ENCODE measurements at places on chromosomes 1 and 21.

DNA sequence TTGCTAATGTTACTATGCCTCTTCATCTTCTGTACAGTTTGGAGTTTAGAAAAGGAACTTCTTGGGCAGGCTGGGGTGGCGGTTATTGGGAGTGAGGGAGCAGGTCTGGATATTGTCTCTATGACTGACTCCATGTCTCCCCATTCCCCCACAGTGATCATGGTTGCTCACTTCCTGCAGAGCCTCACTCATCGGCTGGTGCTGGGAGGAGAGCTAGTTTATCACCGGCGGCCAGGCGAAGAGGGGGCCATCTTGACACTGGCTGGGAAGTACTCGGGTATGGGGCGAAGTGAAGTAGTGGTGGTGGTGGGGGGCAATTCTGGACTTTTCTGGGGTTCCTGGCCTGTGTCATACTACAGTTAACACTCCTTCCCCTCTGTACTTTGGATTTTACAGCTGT lies 2.2 kb downstream of the TOMM40L start:
- DNase-seq, result no peak

DNA sequence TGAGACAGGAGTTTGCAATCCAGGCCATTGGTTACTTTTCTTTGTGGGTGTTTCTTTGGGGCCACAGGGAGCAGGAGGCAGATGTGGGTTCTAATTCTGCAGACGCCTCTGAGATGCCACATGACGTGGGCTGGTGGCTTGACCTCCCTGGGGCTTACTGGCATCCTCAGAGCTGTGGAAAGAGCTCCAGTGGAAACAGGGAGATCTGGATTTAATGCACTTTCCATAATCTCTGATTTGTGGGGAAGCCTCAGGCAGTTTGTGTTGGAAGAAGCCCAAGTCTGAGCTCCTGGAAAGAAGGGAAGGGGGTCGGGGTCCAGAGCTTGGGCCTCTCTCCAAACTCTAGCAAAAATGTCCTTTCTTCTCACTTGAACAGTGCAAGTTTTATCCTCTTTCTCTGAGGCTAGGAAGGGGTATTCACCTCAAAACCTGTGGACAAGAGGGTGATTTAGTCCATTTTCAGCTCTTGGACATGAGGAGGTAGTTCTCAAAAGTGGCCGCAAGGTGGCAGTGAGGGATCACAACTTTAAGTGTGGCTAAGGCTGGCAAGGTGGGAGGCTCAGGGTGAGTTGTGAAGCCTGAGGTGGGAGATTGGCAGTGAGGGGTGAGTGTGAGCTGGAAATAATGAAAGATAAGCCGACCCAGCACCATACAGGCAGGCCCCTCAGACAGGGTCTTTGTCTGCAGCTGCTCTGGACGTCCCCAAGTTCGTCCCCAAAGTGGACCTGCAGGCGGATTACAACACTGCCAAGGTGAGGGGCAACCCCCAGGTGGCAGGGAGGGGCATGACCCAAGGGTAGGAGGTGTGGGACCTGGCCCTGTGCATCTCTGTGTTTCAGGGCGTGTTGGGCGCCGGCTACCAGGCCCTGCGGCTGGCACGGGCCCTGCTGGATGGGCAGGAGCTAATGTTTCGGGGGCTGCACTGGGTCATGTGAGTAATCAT lies 9.2 kb downstream of the IKBKE start:
- peak; percentile 88 for DNase-seq

DNA sequence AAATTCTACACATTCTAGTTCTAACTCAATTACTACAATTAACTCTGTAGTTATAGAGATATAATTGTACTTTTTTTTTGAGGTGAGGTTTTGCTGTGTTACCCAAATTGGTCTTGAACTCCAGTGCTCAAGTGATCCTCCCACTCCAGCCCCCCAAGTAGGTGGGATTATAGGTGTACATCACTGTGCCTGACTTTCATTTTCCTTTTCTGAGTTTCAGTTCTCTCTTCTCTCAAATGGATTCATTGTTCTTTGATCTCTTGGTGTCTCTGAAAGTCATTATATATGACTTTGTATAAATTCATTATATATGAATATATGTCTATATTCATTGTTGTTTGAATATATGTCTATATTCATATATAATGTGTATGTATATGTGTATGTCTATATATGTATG lies 74.0 kb upstream of the GALNT2 start:
- DNase-seq, result no peak

DNA sequence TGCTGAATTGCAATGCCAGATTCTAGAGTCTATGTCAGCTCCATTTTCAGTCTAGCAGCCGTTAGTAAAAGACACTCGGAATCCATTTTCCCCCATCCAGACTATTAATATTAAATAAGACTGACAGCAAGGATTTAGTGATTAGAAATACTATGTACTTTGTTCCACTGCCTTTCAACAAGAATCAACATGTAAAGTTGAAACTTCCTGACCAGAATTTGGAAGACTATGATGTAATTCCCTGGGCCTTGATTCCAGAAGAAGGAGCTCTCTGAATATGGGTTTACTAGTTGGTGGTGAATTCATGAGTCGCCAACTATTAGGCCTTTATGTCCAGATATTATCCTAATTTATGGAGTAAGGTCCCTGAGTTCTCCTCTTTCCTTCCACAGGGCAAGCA lies 24.8 kb downstream of the KDM1A start:
- DNase-seq, result no peak

DNA sequence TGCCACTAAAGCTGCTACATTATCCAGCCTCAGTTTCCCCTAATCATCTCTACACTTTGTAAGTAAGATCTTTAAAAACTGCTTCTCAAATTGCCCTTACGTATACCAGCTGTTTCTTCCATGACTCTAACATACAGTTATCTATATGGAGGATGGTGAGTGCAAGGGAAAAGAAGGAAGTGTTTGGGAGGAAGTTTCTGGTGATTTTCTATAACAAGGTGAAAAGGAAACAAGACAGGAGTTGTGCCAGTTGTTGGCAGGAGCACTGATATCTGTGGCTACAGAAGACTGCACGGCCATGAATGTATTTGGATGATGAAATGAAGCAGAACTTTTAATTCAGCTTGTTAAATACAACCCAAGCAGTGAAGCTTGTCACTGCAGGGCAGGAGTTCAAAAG lies 32.3 kb upstream of the NHLH2 start:
- DNase-seq, result no peak

DNA sequence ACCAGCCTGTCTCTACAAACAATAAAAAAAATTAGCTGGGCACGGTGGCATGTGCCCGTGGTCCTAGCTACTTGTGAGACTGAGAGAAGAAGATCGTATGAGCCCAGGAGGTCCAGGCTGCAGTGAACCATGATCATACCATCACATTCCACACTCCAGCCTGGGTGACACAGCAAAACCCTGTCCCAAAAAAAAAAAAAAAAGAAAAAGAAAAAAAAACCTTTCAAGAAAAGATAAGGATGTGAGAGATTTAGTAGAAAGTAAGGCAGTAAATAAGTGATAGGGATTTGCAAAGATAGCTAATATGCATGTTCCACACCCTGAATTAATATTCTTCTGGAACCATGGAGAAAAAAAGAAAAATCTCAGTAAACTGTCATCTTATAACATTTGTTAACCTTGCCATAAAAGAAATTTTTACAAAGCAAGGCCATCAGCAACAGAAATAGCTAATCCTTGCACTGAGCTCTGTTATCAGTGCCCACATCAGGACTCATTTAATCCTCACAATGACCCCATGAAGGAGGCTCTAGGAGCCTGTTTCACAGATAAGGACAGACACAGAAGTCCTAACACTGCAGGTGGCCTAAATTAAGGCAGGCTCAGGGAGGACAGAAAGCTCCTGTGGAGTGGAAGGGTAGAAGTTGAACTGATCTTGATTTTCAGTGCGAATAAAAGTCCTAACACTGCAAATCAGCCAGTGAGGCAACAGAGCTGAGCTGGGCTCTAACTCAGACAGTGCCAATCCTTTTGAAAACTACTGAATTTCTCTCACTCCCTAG lies 7.6 kb downstream of the GNB1 start:
- DNase-seq, result no peak

DNA sequence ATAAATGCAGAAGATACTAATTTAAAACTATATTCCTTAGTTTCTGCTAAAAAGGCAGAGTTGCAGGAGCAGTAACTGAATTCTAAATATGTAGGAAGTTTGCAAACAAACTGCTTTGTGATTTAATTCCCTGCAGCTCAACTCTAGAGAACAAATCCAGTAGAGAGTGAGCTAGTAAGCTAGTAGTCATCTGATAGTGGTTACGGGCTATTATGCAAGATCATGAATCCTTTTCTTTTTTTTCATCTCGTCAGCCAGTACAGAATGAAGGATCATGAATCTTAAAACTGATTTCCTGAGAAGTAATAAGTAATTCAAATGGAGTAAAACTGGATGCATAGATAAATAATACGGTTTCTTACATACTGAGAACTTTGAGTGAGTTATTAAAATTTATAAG lies 3.3 kb downstream of the DPH5 start:
- peak; percentile 70 for DNase-seq

- no peak for DNase-seq
Observed at GRCh38 chr21:25176637-25177412, 430.5 kb downstream of the MRPL39 start.

GRCh38 chr1:45792744-45793143 lies 10.7 kb upstream of the MAST2 start:
- no peak for DNase-seq
